ENCODE measurements at places on chromosomes 6 and 20.
A peak's percentile ranks its signal among the peaks of the same experiment; 100 is the strongest.

- DNase-seq, result peak; percentile 57
- no peak overlapping the region for H3K4me3 ChIP-seq
- H3K4me1 ChIP-seq, result peaks cover 35% of the 10 kb centered on the region
Measured at GRCh38 chr20:4130404-4131189, 115.2 kb upstream of the RNF24 start.

DNA sequence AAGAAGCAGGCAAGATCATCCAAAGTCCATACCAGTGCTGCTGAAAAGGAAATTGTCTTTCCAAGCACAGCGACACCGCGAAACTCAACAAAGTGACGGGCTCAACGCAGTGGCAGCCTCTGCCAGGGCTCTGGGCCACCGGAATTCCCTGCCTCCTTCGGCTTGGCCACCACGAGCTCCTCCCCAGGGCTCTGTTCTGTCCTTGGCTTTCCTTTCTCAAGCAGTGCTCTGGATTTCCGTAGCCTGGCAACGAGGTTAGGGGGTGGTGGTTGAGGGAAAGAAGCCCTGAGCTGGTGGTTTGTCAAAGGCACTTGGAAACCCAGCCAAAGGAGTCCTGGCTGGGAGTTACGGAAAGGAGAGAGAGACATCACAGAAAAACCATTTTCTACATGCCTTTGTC lies 31.2 kb downstream of the PRR18 start:
- H3K27ac ChIP-seq, result no peak overlapping the region
- DNase-seq, result no peak
- peaks cover 3% of the 10 kb centered on the region for H3K36me3 ChIP-seq
- peaks cover 51% of the 10 kb centered on the region for H3K27me3 ChIP-seq
- no peak overlapping the region for H3K4me3 ChIP-seq
- peaks cover 10% of the 10 kb centered on the region for H3K4me1 ChIP-seq

- H3K4me1 ChIP-seq, result peaks cover 9% of the 10 kb centered on the region
- H3K4me3 ChIP-seq, result no peak overlapping the region
- no peaks in the 10 kb centered on the region for H3K36me3 ChIP-seq
- H3K27ac ChIP-seq, result no peak overlapping the region
- no peaks in the 10 kb centered on the region for H3K27me3 ChIP-seq
Measured at GRCh38 chr6:127341471-127342202, 1.8 kb downstream of the ECHDC1 start.

- no peak overlapping the region for H3K27ac ChIP-seq
- H3K4me1 ChIP-seq, result no peaks in the 10 kb centered on the region
- H3K36me3 ChIP-seq, result no peaks in the 10 kb centered on the region
- no peak overlapping the region for H3K4me3 ChIP-seq
- no peaks in the 10 kb centered on the region for H3K27me3 ChIP-seq
- no peak for DNase-seq
Measured at GRCh38 chr6:136371959-136372358, 82.3 kb upstream of the BCLAF1 start.
